Bone marrow (tissue), 2 donors: ENCODE measurements at places on chromosomes 4 and X.

- DNase-seq = no peak
Observed at GRCh38 chr4:29066861-29067260, 1653.3 kb upstream of the PCDH7 start.

- DNase-seq = no peak
Observed at GRCh38 chrX:139002319-139002718, 290.8 kb upstream of the FGF13 start.

DNA sequence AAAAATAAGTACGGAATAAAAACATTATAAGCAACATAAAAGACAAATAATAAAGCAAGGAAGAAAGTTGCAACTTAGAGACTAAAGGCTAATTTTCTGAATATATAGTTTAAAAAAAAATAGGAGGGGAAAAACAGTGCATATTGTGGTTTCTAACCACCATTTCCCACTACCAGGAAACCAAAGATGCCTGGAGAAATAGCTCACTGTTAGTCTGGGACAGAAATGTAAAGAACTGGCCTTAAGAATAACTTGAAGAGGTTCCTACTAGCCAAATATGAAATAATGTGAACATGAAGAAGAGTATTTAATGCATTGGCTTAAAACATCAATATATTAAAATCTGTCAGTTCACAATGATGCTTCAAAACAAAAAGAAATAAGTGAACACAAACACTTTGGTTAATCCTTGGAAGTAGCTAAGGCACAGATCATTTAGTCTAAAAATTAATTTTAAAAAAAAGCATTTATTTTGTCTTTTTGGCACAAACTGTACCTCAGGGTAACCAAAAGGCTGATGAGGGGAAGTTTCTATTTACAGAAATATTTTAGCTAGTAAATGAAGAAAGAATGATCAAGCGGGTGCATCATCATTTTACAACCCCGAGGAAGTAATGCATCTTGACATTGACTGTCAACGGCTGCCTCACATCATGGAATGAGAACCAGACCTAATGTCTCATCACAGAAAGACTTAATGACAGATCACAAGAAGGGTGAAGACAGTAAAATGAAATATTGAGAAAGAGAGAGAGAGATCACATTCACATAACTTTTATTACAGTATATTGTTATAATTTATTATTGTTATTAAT, 297.2 kb upstream of the LDB2 start:
- DNase-seq = no peak

DNA sequence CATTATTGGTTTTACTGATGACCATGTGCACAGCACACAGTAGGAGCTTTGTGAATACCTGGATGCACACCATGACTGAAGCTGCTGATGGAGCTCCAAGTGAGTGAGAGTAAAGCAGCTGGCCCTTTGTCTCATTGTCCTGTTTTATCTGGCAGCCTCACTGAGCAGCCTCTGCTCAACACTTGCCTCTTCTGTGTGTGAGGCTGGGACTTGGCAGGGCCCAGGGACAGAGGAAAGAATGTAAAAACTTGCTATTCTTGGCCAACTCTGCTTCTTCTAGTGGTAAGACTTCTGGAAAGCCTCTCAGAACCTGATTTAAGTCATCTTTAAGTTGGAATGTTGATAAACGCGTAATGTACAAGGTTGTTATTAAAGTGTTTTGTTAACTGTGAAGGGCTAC, 61.4 kb downstream of the BEX1 start:
- no peak for DNase-seq

DNA sequence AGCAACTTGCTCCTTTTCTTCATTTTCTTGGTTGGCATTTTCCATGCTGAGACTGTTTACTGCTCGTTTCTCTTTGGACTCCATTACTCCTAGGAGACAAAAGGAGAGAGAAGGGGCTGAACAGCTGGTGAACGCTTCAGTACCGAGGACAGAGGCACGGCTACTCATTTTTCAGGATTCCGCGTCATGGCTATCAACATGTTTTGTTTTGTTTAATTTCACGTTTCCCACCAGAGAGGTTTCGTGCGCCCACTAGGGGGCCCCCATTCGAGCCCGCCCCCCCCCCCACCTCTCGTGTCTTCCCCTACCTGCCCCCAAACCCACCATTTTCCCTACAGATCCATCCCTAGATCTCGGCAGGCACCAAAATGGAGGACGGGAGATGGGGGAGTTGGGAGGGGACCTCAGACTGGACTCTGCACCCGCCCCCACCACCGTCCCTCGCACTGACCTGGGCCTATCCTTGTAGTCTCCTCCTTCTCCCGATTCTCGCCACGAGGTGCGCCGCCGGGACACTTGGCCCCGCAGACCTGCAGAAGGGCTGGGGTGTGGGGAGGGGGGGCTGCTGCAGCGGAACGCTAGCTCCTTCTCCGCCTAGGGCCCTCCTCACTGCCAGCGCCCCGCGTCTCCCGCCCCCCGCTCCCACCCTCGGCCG, 653 bp downstream of the BEX1 start:
- no peak for DNase-seq

DNA sequence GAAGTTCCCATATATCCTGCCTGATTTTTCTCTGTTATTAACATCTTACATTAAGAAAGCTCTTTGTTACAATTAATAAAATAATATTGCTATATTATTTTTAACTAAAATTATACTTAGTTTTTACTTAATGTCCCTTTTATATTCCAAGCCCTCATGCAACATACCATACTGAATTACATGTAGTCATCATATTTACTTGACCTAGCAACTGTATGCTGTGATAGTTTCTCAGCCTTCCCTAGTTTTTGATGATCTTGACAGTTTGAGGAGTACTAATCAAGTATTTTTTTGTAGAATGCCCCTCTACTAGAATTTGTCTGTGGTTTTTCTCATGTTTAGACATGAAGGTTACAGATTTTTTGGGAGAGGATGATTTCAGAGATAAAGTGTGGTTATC, 1503.8 kb upstream of the PABPC4L start:
- DNase-seq = no peak

GRCh38 chr4:21964762-21965319, 16.3 kb upstream of the KCNIP4 start:
- DNase-seq = no peak

GRCh38 chr4:72486991-72487390, 82.0 kb downstream of the ADAMTS3 start:
- DNase-seq = no peak

- no peak for DNase-seq
Observed at GRCh38 chr4:164931551-164932324, 45.7 kb downstream of the TRIM61 start.

- DNase-seq = no peak
Observed at GRCh38 chrX:84240848-84241565, 53.0 kb upstream of the RPS6KA6 start.

GRCh38 chr4:4339504-4340085, 47.3 kb upstream of the NSG1 start:
- no peak for DNase-seq

GRCh38 chr4:88771883-88772450, 74.3 kb upstream of the NAP1L5 start:
- DNase-seq = no peak

- DNase-seq = no peak
Observed at GRCh38 chrX:135531813-135532212, 11.4 kb downstream of the INTS6L start.

DNA sequence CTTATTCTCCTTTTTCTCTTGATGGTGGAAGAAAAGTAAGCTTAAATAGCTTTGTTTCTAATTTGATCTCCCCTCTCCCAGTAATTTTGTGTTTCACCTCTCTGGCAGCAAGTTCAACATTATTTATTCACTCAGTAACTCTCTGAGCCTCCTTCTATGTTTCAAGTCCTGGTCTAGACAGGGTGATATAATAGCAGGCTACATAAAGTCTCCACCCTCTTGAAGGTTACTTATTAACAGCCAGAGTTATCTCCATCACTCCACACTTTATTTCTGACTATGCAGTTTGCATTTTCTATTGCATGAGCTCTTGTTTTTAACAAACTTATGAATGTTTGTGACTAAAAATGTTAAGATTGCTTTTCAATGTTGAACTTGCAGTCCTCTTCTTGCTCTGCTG, 17.8 kb upstream of the ANOS1 start:
- DNase-seq = no peak

DNA sequence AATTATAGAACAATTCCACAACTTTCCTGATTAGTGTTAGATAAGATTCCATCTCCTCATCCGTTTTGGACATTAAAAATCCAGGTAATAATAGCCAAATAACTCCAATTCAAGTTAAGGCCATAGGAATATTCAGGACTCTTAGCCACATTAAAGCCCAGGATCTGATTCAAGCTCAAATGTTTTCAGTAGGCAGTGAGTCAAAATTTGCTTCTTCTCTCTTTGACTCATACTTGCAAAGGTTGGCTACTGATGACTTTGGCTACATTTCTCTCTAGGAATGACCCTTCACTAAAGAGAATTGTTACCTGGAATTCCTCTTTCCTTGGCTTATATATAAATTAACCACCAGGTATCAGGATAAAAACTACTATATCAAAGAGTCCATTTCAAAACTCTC, 354.9 kb upstream of the HS3ST1 start:
- DNase-seq = no peak

DNA sequence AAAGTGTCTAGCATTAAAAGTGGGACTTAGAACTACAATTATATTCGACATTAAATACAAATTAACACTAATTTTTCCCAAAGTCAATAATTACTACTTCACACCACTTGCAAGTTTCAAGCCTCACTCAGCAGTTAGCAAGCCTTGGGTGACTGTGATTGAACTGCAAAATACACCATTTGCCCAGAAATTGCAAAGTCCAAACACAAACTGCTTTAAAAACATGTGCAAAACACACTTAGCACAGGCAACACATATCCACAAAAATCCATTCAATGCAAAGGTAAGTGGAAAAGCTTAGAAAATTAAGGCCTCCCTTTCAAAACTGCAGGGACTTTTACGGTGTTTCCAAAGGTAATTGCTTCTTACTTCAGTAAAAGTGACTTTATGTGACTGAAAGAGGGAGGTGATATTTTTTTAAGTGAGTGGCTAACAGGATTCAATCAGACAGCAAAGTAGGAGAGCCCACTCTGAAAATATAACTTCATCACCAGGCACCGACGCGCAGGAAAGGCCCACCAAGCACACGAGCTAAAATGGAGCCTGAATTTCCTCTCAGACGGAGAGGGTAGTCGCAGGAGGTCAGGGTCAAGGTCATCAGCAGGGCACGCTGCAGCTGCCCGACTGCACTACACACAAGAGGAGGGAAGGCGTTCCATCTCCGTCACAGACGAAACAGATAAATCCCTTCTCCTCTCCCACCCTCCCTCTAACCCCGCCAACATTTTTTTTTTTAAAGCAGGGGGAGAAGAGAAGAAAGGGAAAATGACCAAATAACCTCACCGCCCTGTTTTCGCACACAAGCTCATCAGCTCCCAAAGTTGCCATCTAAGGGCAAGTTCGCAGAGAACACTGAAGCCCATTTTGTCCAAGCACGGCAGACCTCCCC, 3.1 kb downstream of the ZNF827 start:
- no peak for DNase-seq

- no peak for DNase-seq
Observed at GRCh38 chr4:173177232-173177631, 8.6 kb downstream of the GALNT7 start.

DNA sequence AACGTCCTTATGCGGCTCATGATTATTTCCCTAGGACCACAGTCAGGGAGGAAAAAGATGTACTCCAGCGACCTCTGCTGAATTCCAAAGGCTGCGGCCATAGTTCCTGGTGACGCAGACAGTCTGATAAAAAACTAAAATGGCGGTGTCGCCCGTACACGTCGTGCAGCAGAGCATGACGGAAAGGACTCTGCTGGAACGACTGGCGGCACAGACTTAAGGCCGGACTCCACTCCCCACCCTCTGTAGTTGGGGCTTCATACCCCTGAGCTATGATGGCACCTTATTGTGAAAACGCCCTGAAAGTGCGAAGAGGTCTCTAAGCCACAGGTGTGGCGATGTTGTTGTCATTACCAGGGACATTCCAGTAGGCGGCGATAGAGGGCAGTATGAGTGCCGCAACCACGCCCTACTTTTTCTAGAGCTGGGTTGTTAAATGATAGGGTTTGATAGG, 90.0 kb upstream of the EDA2R start:
- DNase-seq = peak; percentile 73

DNA sequence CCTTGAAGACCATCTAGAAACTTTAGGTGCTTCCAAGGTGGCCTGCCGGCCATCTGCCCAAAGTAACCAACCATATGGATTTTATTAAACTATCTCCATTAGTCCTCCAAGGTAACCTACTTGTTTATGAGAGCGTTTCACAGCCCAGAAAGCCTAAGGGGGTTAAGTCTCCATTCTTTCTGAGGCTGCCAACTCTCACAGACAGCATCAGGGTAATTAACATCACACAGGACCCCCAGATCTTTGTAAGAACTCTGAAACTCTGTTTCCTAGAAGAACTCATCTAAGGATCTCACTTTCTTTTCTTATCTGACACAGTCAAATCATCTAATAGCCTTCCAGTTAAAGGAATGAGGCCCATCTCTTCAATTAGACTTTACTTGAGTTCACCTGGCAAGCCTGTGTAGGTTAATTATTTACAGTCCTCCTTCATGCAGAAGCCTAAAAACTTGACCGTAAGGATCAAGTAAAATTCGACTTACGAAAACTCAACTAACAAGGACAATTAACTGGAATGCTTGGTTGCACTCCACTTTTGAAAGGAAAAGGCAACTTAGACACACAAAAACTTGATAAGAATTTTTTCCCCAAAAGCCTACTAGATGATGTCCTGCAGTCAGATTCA, 252.5 kb downstream of the GRIA3 start:
- no peak for DNase-seq

GRCh38 chr4:40722576-40723161, 27.1 kb upstream of the NSUN7 start:
- DNase-seq = no peak

- no peak for DNase-seq
Observed at GRCh38 chr4:174813292-174813691, 15.8 kb downstream of the GLRA3 start.

DNA sequence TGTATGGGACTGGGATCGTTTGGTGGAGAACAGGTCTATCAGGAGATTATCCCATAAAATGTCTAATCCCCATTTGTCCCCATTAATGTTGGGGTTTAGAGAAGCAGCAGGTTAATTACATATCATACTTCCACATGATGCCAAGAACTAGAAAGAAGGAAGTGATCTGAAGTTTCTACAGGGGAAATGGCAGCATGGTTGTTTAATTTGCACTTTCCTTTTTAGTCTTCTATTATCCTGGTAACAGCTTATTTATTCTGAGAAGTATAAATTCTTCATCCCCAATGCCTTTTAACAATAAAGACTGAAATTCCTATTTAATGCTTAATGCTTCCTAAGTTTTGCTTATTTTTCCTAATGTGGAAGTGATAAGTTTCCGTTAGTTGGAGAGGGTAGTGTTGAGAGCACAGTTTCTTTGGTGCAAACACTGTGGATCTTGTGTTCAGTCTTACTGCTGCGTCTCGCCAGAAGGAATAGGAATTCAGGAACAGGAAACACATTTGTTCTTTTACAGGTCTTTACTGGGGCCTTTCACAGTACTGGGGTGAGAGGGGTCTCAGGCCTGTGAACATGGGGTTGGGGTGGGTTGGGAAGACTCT, 59.5 kb upstream of the TADA2B start:
- DNase-seq = no peak

DNA sequence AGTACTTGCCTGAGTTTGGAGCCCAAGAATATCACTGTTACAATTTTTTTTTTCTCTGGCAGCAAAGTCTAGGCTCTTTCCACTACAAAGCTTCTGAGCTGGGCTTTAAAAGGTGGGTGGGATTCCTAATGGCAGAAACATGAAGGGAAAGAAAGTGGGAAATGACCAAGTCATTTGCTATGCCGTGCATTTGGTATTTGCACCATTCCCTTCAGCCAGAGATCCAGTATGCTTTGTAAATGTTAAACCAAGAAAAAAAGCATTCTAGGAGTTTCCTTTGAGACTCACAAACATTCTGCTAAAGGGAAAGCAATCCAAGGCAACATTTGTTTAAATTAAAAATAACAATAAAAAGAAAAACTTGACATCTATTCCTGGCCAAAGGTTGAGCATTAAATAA, 451.2 kb downstream of the RAB28 start:
- DNase-seq = no peak
